Glutamatergic neuron (in vitro differentiated cells): ENCODE measurements at places on chromosomes 4 and X.

DNA sequence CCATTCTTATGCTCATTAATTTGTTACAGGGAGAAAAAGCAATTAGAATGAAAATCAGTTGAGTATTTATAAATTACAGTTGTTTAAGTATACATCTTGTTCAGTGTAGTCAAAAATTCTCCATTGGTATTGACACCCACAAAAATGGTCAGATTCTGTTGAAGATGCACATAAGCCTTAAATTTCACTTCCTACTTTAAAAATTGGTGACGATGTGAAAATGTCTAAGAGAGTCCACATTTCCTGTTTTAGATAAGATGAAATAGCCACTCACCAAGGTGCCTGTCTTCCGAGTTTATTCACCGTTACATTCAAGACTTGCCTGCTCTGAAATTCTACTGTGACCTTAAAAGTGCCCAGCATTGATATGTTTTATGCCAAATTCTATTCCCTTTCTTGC lies 93.6 kb downstream of the GPR143 start:
- no peak for DNase-seq

DNA sequence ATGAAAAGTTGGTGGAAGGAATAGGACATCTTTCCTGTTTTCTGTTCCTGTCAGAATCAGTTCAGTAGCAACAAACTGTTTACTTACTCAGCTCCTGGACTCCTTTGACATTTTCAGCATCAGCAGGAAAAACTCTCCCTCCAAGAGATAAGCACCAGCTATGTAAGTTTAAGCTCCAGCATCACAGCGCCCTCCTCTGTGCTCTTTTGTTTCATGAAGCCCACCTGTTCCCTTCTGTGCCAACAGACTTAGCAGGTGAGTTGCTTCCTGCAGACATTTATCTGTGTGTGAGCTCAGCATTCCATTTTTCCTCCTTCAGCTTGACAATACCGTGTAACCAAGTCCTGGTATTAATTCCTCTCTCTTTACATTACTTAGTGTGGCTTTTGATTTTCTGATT lies 644.1 kb upstream of the AGA start:
- DNase-seq, result no peak

- no peak for DNase-seq
Observed at GRCh38 chrX:112521676-112522075, 158.1 kb downstream of the LHFPL1 start.

- no peak for DNase-seq
Observed at GRCh38 chr4:18049446-18049845, 27.9 kb upstream of the LCORL start.

DNA sequence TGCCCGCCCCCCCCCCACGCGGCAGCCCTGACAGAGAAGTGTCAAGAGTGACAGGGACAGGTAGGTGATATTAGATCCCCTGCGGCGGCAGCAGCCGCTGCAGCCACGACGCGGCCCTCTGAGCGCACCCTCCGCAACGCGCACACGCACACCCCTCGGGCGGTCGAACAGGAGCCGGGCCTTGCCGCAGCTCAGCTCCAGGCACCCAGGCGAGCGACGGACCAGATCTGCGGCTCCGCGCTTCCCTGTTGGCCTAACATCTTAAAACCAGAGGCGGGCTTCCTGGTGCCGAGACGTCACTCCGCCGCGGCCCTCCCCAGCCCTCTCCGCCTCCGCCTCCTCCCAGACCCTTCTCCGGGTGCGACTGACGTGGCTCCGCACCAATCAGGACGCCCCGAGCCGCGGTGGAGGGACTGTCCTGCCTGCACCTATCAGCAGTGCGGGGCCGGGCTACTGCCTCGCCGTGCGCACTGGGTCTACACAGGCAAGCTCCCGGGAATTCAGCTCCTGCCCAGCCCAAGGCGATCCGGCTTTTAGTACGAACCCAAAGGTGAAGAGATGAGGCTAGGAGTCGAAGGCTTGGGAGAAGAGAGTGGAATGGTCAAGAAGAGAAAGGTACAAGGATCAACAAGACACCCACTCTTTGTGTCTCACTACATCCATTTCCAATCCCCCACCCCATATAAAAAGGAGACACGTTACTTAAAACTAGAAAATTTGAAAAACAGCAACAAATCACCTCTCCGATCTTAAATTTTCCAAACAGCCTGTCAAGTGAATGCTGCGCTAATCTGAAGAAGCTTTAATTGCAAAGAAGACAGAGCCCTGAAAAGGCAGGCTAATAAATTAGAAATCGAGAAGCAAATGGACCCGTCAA lies at the start of gene PITX2:
Gene PITX2 (minus strand): TSS at position 237 of the 877 bp plus-strand sequence. CDS start 617 bp downstream, outside the sequence.
- DNase-seq, result peak; percentile 100

- no peak for DNase-seq
Observed at GRCh38 chr4:26609868-26610267, 26.0 kb downstream of the TBC1D19 start.

GRCh38 chr4:106245176-106245575 lies 70.8 kb downstream of the TBCK start:
- no peak for DNase-seq

DNA sequence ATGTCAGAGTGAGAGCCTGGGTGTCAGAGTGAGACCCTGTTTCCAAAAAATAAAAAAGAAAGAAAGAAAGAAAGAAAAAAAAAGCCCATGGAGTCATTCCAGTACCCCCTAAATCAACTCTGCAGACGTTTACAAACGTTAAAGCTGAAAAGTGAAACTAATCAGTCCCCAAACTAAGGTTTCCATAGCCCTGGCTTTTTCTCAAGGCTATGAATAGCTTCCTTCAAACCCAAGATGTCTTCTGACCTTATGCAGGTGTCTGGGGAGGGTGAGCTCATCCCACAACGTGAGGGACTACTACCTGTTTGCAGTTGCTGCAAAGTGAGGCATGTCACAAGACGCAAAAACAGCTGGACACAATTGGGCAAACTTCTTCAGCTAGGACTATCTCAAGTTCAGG lies 144.0 kb downstream of the SH3KBP1 start:
- no peak for DNase-seq

GRCh38 chrX:139120760-139121159 lies 409.2 kb upstream of the FGF13 start:
- DNase-seq, result no peak

DNA sequence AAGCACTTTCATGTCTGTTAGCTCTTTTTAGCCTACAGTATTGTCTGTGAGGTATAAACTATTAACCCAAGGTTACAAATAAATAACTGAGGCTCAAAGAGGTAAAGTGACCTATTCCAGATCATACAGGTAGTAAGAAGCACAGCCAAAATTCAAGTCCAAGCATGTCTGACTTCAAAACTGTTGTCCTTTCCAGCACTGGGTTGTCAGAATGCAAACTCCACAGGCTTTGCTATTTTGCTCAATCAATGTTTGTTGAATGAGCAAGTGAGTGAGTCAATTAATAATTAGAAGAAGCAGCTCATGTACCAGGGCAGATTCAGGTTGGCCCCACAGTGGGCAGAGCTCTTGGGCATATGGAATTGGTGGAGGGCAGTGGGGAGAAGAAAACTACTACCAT lies 134.1 kb upstream of the ARHGEF9 start:
- DNase-seq, result no peak

DNA sequence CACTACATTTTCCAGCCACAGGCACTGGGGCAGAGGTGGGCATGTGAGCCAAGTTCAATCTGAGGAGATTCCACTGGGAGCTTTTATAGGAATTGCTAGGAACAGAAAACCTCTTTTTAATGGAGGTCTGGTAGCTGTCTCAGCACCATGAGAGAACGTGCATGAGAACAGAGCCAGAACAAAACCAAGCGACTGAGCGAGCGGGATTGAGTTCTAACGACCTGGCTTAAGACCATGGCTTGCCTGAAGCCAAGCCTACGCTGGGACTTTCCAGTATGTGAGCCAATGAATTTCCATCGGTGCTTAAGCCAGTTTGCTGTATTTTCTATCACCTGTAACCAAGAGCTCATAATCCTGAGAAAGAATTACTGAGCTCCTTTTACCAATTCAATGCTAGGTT lies 183.7 kb downstream of the NR3C2 start:
- DNase-seq, result no peak

DNA sequence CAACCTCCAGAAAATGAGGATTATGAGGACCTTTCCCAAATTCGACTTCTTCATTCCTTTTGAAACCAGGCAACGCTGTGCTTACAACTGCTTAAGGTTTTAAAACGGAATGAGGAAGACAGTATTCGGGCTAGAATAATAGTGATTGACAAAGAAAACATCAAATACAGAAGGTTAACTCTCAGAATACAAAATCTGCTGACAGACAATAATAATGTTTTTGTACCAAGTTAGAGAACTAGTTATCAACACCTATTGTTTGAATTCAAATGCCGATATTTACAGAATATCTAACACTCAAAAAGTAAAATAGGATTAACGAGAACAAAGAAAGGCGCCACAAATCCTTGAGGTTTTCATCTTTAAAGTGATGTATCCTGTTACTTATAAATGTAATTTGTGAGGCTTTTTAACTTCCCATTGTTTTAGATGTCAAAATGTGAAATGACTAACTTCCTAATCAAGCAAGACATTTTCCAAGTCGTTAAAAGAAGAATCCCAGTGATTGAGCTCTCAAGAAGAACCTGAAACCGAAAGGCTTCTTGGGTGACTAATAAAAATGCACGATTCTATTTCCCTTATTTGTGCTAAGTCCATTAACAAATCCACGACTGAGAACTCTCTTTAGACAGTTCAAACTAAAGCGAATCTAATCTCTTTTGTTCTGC lies 118.3 kb downstream of the SORBS2 start:
- no peak for DNase-seq

GRCh38 chrX:118558926-118559325 lies 63.3 kb downstream of the DOCK11 start:
- DNase-seq, result no peak

- no peak for DNase-seq
Observed at GRCh38 chr4:183492791-183493222, 12.1 kb upstream of the ING2 start.

- peak; percentile 28 for DNase-seq
Observed at GRCh38 chrX:386239-386767, 404 bp downstream of the PPP2R3B start.

GRCh38 chrX:36908801-36909675 lies 99.1 kb upstream of the FAM47C start:
- no peak for DNase-seq

- DNase-seq, result peak; percentile 76
Observed at GRCh38 chr4:186144946-186145569, 40.6 kb downstream of the FAM149A start.

- no peak for DNase-seq
Observed at GRCh38 chr4:121794505-121795188, 6.5 kb upstream of the EXOSC9 start.

GRCh38 chr4:83535520-83536361 lies at the start of gene GPAT3:
Gene GPAT3 (plus strand): TSS chr4:83536108. CDS start chr4:83536623, 515 bp downstream.
- DNase-seq, result peak; percentile 41

- no peak for DNase-seq
Observed at GRCh38 chrX:10190367-10190766, 33.6 kb downstream of the CLCN4 start.

- DNase-seq, result no peak
Observed at GRCh38 chr4:66351761-66352160, 681.5 kb upstream of the EPHA5 start.

DNA sequence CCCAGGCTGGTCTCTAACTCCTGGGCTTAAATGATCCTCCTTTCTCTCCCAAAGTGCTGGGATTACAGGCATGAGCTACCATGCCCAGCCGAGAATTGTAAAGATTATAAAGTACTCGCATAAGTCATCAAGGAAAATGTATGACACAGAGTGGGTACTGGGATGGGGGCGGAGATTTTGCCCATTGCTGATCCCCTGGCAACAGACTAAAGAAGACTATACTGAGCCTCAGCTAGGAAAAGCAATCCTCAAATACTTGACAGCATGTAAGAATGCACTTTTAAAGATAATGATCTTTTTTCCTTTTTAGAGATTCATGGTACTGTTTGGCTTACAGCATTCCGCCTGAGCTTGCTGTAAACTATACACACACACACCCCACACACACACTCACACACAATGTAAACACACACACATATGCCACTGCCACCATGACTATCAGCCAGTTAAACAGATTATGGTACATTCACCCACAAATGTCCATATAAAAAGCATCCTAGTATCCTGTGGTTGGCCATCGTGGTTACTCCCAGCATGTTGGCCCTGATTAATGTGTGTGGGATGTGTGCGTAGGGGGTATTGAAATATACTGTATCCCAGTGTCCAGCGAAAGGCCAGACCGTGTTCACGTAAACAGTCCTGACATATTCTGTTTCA lies 113.0 kb downstream of the AMELX start:
- no peak for DNase-seq

- DNase-seq, result no peak
Observed at GRCh38 chr4:168683595-168683994, 186.7 kb downstream of the PALLD start.

DNA sequence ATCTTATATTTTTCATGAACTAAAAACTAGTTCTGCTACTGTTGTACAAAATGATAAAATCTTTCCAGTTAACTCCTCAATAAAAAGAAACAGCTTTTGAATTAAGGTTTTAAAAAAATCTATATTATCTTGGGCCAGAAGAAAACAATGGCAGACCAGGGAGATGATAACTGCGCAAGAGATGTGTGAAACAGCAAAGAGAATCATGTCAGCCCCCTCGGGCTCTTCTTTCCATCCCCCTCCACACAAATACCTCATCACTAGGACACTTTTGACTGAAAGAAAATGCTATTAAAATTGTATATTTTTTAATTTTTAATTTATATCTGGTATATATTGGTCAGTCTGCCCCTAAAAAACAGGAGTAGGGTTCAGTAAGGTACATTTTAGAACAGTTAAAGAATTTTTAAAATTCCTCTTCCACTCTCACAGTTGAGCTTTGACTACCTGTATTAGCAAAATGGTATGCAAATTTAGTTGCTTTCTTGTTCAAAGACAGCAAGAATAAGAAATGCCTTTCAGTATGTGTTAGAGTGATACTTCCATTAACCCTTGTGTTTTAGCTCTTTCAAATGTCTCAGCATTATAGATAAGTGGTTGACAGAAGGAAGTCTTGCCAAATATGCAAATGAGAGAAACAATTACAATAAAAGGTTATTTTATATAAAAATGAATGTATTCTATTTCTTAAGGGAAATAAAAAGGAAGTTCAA lies 36.4 kb upstream of the LCORL start:
- DNase-seq, result no peak

DNA sequence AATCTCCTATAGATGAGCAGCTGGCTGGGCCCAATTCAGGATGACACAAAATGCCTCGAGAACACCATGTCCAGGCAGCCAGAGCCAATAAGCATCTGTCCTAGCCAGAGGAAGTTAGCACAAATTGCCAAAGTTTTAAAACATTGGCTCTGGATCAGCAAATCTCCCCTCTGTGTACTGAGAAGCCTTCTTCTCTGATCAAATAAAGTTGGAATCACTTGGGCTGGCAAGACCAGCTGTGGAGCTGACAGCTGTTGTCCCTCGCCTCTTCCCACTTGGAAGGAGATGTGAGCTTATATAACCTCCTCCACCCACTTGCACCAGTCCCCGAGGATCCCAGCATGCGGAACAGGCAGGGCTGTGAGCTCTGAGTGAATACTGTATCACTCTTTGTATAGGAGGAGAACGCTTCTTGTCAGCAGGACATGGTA lies 183.9 kb downstream of the OPHN1 start:
- peak; percentile 19 for DNase-seq

GRCh38 chr4:19650903-19651864 lies 600.5 kb upstream of the SLIT2 start:
- no peak for DNase-seq

- no peak for DNase-seq
Observed at GRCh38 chr4:57734104-57734670, 624.0 kb upstream of the IGFBP7 start.
